ENCODE measurements at places on chromosomes 4 and X. TPM values are rescaled to one million over a fixed set of nuclear protein-coding genes. Genes with fewer than 3 reads are reported as not detected.

- DNase-seq: no peak
These were observed 109.9 kb upstream of the NAP1L5 start for GRCh38 chr4:88807499-88807898.

GRCh38 chr4:53861856-53862610 is 202.4 kb downstream of the CHIC2 start:
- DNase-seq: peak; percentile 32

DNA sequence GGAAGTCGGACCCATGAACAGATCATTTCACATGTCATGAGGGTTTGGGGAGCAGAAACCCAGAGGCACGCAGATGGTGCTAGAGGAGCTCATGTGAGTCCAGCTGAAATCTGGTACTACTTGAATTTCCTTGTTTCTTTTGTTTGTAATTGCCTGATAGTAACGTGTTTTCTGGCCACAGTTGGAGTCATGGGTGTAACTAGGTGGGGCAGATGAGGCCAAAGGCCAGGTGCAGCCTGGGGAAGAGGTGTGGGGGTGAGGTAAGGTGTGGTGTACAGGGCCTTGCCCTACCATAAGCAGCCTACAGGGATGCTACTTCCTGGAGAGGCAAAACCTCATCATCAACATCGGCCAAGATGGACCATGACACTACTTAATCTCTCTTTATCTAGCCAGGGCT is 271.4 kb downstream of the PTTG2 start:
- no peak for DNase-seq

- DNase-seq: no peak
These were observed 187.7 kb downstream of the ENOX2 start for GRCh38 chrX:130715299-130715698.

DNA sequence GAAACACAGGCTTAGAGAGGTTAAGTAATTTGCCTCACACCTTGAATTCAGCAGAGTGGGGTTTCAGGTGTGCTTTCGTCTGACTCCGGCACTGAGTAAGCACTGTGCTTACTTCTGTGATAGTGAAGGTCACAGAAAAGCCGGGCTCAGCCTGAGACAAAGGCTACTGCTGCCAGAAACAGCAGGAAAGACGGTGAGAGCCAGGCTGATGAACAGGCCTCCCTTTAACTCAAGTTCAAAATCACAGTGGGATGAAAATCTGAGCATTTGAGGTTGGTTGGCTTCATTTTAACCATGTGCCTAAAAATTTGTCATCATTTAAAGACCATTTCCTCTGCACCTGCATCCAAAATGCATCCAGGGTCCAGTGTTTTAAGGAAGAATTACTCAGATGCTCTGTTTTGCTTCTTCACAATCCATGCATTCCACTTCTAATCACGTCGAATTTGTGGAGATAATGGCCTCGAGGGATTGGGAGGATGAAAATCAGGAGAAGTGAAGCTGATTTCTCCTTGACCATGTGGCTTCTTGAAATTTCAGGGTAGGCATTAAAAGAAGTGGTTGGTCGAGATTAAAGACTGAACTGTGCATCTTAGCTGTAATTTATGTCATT is 121.2 kb upstream of the LNX1 start:
- DNase-seq: no peak

GRCh38 chr4:55499495-55499894 is 47.2 kb downstream of the CLOCK start:
- DNase-seq: no peak

GRCh38 chrX:71928856-71929255 is 18.2 kb downstream of the NHSL2 start:
- DNase-seq: no peak

GRCh38 chr4:73257651-73258435 is 755 bp downstream of the ANKRD17 start:
- DNase-seq: no peak

GRCh38 chr4:175166020-175166419 is 247.9 kb downstream of the ADAM29 start:
- DNase-seq: no peak

DNA sequence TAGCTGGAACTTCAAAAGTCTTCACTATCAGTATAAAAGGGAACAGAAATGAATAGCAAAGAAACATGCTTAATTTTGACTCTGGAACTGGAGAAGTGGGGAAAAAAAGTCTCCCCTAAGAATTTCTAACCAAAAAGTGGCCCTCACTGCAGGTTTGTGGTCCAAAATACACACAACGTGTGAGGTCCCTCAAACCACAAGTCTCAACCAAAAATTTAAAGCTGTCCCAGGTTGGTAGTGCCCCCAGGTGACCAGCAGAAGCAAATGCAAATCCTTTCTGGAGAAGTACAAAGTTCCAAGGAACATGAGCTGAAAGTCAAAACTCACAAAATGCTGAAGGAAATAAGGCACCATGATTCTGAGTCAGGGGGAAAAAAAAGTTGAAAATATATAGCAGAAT is 23.6 kb upstream of the VAMP7 start:
- no peak for DNase-seq

DNA sequence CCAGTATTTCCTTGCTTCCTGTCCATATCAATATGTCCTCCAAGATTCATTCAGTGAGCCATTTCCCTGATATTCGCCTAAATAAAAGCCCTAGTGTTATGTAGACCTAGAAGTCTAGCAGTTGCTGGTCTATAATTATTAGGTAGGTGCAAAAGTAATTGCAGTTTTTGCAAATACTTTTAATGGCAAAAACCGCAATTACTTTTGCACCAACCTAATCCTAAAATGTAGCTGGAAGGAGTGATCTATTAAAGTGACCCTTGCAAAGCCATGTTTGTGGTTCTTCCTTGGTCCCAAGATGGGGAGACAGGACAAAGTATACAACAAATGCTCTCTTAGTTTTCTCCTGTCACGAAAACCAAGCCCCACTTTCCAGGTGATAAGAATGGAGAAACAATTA is 193.0 kb downstream of the IDS start:
- no peak for DNase-seq

DNA sequence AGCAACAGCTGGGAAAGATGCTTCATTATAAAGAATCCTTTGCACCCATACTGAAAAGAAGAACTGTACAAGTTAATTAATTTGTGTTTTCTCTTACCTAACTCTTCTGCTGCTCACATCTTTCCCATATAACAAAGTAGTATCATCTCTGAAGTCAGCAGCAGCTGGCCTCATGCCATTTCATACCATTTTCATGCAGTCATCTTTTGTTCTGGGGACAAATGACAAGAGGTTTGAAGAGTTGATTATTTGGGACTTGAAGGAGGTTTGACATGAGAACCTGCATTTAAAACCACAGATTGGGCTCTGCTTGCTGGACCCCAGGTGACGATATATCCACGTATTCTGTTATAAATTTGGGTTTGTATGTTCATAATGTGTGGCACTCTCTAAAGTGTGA is 430.3 kb downstream of the SPRY1 start:
- no peak for DNase-seq

GRCh38 chr4:39539089-39539611 is 11.9 kb upstream of the UGDH start:
- no peak for DNase-seq

DNA sequence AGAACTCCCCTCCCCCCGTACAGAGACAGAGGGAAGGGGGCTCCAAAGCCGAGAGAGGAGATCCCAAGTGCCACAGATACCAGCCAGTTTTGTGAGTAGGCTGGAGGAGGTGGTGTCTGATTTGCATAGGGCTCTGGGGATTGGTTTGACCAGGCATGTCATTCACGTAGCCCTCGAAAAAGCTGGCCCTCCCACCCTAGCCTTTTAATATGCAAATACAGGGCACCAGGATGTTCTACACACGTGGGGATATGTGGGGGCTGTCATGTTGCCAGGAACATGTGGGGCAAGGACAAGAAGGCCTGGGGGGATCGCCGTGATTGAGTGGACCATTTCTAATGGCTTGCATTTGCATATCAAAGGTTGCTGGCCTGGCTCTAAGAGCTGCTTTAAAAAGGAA is 272.9 kb downstream of the PPP1R2C start:
- DNase-seq: no peak

DNA sequence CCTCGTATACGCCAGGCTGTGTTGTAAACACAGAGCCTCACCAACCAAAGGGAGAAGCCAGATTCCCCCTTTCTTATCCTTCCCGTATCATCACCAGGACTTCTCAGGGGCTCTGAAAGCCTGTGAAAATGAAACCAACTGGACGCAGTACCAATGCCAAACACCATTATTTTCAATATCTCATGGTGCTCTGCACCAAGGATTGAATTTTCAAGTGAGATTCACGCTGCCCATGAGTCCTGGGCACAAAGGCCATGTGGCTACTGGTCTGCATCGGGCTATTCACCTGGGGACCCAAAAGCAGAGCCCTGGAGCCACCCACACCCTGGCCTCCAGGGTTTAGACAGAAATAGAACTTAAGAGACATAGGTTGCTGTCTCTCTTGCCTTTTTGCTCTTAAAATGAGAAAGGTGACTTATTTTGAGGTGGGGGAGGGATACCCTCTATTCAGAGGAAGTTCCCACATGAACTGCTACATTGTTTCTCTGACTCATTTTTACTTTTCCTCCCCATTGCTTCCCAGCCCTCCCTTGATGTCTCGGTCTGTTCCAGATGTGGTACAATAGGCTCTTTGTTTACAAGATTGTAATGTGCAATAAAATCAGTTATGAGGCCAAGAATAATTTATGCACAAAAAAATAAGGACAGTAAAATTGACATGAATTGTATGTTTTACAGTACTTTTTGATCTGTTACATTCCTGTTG is 55.4 kb downstream of the MAML3 start:
- no peak for DNase-seq

DNA sequence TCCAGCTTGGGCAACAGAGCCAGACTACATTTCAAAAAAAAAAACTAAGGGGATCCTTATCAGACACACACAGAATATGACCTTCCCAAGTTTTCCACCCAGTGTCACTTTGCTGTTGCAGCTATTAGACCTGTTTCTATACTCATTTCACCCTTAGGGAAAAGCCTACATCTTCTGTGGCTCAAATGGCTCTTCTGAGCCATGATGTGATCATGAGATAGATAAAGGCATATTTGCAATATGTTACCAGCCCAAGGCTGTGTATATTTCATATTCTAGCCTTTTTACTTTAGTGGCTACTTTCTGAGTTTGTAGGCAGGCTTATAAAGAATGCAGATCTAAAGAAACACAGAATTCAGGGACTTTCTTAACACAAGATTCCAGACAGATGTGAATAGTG is 19.3 kb downstream of the RS1 start:
- DNase-seq: no peak

DNA sequence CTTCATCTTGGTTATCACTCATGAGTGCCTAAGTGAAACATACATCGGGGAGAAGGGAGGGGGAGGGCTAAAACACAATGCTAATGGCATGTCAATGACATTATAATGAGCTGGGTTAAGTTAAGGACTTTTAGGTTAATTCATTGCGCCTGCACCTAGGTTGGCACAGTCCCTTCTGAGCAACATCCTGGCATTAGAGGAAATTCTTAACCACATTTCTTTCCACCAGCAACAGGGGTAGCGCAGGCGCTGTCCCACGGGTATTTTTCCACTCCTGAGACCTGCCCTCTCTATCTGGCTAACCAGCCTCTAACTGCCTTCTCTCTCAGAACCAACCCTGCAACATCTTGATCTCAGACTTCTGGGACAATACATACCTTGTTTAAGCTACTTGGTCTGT is 39.0 kb upstream of the PROM1 start:
- DNase-seq: peak; percentile 42

DNA sequence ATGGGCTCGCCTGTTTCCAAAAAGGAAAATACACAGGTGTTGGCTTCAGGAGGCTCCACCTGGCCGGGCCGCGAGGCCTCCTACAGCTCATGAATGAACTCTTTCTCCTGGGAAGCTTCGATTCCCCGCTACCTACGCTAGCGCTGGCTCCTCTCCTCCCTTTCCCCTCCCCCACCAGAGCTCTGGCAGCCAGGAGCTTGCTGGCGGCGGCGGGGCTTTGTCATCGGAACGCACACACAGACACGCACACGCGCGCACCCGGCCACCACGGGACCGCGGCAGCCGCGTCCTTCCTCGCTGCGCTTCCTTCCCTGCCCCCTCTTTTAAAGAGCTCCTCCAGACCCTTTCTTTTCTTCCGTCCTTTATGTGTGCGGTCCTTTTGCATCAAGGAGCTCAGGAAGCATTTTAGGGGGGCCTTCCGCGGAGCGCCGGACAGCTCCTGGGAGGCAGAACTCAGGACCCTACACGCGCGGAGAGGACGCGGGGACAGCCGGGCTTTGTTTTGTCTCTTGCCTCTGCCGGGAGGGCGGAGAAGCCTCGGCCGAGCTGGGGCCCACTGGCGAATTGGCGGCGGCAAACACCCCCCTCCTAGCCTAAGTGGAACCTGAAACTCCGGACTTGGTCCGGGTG is 70.2 kb upstream of the BCOR start:
- DNase-seq: no peak

FGF5 gene
- total RNA-seq: not detected

TEX13D gene
- total RNA-seq: not detected

MTNR1A gene
- total RNA-seq: not detected

SH3D19 gene
- 70.8 TPM for total RNA-seq

RIBC1 gene
- 1.1 TPM for total RNA-seq

TLR2 gene
- 5.0 TPM for total RNA-seq

HMGB3 gene
- total RNA-seq: 23.3 TPM

TRAPPC11 gene
- 41.7 TPM for total RNA-seq

RHOXF1 gene
- 5.5 TPM for total RNA-seq

F8A2 gene
- not detected for total RNA-seq

SMIM10L2A gene
- 1.3 TPM for total RNA-seq

SHROOM4 gene
- 6.0 TPM for total RNA-seq

GUCY1A1 gene
- total RNA-seq: 12.9 TPM

PPP1R2C gene
- not detected for total RNA-seq

Measured in lower leg skin (tissue), 4 donors.